Activated CD8-positive, alpha-beta memory T cell treated with anti-CD3 and anti-CD28 coated beads for 1 hour (primary cell): ENCODE measurements at places on chromosomes 5 and 9.

DNA sequence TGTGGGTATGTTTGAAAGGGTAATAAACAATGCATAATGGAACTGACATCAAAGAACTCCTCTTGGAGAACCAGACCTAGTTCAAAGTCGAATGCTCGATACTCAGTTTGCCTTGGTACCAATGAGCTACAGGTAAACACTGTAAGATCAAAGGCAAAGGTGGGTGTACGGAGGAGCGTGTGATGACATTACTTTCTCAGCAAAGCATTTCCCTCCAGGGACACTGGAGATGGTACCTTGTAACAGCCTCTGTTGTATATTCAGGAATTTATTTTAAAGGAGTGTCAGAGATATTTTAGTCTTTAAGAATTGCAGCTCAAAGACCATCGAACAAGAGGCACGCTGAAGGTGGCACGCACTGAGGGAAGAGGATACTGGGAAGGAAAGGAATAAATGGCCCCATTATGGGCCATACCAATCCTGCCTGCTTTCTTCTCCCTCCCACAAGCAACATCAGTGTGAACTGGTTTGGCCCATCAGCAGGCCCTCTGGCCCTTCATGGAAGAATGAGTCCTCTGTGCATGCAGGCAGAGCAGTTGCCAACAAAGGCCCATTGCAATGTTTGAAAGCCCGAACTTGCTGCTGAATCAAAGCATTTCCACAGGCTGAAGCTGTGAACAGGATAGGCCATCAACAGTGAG lies 410.2 kb downstream of the ACTL7B start:
- DNase-seq, result no peak

DNA sequence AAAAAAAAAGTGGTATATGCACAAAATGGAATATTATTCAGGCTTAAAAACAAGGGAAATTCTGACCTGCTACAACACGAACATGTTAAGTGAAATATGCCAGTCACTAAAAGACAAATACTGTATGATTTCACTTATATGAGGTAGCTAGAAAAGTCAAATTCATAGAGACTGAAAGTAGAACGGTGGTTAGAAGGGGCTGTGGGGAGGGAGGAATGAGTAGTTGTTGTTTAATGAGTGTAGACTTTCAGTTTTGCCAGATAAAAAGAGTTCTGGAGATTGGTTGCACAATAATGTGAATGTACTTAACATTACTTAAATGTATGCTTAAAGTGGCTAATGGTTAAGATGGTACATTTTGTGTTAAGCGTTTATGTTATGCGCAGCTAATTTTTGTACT lies 79.5 kb upstream of the IL12B start:
- DNase-seq, result no peak

GRCh38 chr5:14706615-14707021 lies 42.1 kb downstream of the OTULIN start:
- no peak for DNase-seq

DNA sequence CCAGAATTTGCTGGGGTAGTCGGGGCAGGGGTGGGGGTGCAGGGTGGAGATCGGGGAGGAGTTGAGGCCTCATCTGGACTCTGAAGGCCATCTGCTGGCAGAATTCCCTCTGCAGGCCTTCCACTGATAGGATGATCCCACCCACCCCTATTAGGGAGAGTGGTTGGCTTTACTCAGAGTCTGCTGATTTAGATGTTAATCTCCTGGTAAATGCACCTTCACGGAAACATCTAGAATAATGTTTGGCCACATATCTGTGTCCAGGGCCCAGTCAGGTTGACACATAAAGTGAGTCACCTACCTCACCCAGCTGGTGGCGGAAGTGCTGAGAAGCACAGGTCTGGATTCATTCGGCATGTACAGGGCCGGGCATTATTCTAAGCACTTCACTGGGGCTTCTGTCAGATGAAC lies 50.0 kb downstream of the DAPK1 start:
- DNase-seq, result no peak

DNA sequence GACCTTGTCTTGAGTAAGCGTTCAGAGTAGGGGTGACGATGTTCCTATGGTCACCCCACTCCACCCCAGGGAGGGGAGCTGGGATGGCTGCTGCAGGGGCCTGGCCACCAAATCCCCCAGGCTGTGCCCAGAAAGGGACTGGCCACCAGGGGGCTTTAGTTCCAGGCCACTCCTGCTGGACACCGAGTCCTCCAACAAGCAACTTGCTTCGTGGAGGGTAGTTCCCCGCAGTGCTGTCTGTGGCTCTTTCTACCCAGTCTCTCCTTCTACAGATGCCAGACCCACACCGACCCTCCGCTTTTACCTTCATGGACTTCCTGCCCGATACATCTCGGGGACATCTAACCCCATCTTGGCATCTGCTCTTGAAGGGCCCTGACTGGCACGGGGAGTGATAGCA lies 35.7 kb upstream of the GABRP start:
- no peak for DNase-seq

GRCh38 chr5:153777681-153778581 lies 260.8 kb downstream of the FAM114A2 start:
- DNase-seq, result no peak

DNA sequence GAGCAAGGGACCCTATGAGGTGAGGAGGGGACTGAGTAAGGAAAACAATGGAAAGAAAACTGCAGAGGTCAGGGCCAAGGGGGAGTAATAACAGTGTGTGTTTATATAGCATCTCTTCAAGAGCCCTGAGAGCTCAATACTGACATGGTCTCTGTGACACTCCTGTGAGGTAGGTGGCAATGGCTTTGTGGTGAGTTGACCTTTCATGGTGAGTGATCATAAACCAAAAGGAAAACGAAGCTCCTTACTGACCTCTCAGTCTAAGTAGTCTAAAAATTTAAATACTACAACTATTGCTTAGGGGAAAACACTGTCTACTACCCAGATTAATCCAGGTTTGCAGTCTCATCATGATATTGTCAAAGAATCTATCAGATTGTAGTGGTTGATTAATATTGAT lies 130.9 kb downstream of the SNCAIP start:
- no peak for DNase-seq

- no peak for DNase-seq
Measured at GRCh38 chr9:105236261-105236660, 8.2 kb upstream of the SLC44A1 start.

DNA sequence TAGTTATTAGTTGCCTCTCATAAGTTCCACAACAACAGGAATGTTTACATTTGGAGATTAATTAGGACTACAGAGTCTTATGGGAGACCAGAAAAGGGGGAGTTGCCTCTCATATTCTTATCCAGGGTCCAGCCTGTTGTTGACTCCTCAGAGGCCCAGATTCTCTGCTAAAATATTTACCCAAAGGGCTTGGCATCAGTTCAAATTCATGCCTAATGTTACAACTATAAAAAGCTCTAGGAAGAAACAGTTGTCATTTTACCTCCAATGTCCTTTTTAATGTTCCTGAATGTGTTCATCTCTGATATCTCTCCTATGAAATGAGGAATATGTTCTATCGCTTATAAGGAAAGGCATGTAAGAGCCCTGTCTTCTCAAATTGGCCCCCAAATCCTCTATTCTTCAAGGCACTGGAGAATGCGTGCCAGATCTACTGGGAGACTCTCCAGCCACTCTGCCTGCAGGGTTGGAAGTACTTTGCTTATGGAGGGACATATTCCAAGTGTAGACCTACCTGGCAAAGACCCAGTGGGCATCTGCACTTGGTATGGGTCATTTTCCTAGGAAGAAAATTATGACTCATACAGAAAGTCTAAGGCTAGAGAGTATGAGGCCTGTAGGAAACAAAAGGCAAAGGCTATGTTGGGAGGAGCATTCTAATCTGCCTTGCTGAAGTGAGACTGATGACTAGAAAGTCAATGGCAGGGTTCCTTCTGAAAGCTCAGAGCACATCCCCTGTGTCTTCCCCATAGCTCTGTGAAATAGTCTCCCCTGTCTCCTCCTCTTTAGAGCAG lies 192.6 kb downstream of the ESM1 start:
- no peak for DNase-seq

DNA sequence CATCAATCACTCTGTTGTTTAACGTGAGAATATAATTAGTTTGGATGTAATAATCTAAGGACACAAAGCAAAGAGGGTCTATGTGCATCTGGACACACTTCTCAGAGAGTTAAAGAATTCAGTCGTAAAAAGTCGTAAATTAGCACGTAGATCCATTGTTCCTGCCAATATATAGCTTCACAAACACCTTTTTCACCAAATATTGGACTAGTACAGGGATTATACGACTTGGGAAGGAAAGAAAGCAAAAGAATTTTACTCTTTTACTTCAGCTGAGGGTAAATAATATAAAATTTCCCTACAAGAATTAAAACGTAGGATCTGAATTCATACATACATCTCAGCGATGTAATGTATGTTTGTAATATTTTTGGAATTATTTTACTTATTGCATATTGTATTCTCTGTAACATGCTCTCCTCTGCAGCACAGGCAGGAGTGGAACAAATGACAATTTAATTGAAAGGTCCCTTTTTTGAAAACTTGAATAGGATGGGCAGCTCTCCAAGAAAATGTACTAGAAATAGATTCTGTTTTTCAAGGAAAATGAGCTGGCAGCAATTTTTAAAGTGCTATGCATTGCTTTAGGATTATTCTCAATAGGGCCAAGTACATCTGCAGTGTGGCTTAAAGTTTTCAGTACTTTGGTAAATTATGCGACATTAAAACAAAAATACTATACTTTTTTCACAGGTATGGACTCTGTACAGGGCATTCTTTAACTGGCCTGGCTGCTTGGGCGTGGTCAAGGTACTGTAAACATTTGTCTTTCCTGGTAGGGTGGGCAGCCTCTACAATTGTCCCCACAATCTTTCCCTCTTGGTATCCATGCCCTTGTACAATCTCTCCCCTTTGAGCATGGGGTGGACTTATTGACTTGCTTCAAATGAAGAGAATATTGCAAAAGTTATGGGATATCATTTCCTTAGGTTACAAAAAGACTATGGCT lies 39.7 kb upstream of the HSD17B4 start:
- no peak for DNase-seq

DNA sequence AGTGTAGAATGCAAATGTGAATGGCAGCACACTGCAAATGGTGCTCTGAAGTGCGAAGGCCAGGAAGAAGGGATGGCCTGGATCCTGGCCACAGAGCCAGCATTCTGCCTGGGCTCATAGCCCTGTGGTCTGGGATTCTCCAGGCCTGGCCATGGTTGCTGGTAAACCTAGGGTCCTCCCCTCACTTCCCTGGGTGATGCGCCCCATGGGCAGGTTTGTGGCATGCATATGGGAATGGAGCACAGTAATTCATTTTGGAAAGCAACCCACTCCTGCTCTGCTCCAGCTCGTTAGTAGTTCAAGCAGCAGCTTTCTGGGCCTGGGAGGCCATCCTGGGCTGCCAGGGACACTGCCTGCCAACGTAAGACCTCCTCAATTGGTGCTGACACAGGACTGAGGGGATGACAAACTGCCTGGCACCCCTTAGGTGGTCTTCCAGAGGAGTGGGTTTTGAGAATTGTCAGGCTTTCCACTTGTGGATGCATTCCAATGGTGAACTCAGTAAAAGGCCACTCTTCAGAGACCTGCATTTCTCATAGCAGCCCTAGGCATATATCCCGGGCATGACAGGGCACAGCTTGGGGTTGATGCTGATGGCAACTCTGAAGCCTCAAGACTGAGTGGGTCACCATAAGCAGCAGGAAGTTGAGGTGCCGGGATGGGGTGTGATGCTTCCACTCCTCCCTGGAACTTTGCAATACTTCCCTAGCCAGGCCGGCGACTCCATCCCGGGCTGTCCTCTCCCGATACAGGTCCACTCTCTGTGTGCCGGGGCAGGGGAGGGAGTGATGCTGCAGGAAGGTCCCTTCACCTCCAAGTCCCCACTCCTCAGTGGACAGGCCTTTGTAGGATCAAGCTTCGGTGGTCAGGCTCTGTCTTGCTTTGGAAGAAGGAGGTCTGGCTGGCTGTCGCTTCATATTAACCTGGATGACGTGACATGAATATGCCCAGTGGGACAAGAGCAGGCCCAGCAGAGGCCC lies 1.2 kb upstream of the SLC25A48 start:
- DNase-seq, result no peak

DNA sequence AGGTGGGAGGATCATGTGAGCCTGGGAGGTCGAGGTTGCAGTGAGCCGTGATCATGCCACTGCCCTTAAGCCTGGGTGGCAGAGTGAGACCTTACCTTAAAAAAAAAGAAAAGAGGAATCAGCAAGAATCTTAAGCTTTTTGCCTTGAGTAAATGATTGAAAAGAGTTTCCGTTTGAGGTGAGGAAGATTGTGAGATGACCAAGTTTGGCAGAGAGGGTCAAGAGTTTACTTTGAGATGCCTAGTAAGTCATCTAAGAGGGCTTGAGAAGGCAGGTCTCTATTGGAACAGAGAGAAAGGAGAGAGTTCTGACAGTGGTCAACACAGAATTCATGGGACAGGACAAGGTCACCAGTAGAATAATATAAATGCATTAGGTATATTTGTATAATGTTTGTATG lies 572.1 kb downstream of the TLE4 start:
- no peak for DNase-seq

- no peak for DNase-seq
Measured at GRCh38 chr9:22446589-22446949, at the start of gene DMRTA1. Gene DMRTA1 (plus strand): TSS chr9:22446824. CDS start chr9:22447066, 242 bp downstream.

DNA sequence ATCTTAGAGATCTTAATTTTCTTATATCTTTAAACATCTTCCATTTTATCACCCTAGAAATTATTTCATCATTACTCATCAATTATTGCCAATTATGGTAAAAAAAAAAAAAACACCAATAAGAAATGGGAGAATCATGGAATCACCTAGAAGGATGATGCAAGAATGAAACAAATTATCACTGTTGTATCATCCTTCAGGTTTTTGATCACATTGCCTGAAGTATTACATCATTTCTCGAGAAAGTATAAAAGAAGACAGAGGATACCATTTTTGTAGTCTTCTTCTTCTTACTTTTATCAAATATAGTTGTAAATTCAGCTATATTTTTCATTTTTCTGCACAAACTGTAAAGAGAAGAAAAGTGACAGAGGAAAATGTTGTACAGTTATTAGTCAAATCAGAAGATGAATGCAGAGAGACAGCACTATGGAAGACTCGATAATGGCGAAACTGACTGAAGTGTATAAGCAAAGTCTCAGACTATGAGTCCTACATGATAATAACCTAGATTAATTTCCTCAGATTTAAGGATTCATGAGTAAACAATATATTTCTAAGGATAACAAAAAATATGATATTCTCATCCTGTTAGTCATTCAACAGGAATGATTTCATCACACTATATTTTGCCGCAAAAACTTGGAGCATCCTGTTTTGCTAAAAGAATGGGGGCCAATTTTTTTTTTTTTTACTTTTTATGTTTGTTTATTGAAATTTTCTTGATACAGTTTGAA lies 5.9 kb upstream of the STC2 start:
- DNase-seq, result no peak

DNA sequence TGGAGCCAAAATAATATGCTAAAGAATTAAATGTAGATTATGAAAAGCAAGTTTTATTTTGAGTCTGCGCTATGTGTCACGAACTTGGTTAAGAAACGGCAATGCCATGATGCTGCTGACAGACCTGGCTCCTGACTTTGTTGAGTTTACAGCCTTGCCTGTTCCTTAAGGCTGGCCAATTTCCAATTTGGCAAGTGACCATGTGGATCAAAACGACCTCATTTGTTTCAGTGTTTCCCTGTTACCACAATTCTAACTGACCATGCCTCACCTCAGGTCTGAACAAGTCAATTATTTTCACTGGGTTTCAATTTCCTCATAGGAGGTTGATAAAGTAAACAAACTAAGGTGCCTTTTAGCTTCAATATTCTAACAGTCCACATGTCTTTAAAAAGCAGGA lies 461.4 kb downstream of the ZNF608 start:
- no peak for DNase-seq

GRCh38 chr5:116883875-116884274 lies 309.3 kb upstream of the SEMA6A start:
- DNase-seq, result no peak

GRCh38 chr5:45609661-45610060 lies 86.5 kb downstream of the HCN1 start:
- DNase-seq, result no peak
